ENCODE measurements at places on chromosomes 3 and 15.

- DNase-seq = no peak
These were observed 97.3 kb downstream of the SLCO3A1 start for GRCh38 chr15:91950631-91951329.

DNA sequence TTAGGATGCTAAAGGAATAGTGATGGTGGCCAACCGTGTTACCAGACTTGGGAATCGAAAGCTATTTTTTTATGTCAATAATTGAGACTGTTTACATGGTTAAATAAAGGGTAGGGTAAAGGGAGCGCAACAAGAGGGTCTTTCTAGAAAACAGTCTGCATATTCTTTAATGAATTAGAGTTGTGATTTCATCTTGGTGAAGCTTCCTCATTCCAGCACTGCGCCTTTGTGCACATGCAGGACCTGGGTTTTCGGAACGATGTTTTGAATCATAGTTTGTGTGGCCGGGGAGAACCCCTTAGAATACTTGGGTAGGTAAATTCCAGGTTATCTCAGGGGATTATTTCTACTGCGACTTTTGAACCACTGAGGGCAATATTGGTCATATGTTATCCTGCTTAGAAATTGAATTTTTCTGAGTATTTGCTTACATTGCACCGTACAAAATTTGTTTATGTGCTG is 1.3 kb downstream of the PIK3CA start:
- no peak for DNase-seq

DNA sequence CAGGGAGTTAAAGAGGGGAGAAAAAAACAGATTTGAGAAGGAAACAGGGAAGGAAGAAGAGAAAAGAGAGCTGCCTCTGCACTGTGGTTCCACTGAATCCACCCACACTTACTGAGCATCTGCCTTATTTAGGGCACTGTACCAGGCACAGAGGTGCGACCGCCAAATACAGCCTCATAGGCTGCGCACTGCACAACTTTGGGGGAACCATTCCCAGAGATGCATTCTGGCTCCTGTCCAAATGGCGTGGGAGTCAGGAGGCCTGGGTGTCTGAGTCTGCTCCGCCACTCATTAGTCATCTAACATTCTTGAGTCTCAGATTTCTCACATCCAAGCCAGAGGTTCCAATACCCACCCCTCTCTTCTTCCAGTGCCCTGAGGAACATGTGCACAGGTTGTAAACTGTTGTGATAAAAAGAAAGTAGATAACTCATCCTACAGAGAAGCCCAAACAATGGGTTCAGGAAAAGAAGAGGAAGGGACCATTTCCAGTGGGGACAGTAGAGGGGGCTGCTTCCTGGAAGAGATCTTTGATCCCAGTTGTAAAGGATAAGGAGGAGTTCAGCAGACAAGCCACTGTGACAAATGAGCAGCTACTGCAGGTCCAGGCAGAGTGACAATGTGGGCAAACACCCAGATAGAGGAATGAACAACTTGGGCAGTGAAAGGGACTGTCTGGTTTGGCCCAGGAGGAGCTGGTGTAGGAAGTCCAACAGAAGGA is 254.6 kb downstream of the UACA start:
- DNase-seq = no peak

- DNase-seq = no peak
These were observed 179.4 kb downstream of the VGLL4 start for GRCh38 chr3:11464356-11464755.

GRCh38 chr3:64765947-64766346 is 78.1 kb upstream of the ADAMTS9 start:
- no peak for DNase-seq

DNA sequence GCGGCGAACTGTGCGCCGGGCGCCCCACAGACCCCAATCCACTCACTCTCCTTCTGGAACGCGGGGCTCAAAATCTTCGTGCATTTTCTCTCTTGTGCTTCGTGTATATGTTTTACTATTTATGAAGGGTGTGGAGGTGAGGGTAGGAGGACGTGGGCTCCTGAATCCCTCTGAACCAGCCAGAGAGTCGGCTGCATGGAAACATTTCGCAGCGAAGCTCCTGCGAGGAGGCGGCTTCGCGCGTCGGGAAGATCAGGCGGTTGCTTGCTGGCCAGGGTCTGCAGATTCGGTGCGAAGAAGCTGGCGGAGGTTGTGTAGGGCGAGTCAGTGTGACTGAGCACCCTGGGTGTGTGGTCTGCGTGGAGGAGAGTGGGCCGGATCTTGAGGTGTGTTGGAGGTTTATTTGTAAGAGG is 1.1 kb downstream of the CNTN4 start:
- no peak for DNase-seq

GRCh38 chr15:99717161-99718009 is 15.9 kb downstream of the LYSMD4 start:
- no peak for DNase-seq

DNA sequence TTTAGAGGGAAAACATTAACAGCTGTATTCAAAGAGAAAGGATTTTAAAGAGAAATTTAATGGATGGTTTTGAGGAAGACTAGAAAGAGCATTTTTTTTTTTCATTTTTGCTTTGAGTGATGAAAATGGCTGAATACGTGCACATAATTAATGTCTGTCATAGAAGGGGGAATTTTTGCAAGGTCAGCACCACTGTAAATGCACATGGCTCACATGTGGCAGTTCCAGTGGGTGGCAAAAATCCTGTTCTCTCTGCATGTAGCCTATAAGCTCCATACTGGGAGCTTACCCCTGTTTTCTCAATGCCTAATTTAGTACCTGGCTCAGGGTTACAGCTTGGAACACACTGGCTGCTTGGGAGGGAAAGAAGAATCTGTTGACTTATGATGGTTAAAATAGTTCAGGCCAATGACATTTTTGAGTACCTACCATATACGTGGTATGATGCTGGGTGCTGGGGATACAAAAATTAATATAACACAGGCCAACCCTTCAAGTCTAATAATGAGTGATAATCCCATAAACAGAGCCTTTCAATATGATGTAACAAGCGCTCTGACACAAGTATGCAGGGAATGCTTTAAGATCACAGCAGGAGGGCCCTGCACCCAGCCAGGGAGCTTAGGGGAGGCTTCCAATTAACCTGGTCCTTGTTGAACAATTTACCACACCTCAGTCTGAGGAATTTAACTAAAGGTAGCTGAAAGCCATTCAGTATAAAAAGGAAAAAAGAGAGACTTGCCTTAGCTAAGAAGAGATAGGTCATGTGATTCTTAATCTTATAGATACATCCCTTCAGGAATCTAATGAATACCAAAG is 33.0 kb downstream of the HSPBAP1 start:
- DNase-seq = no peak

- no peak for DNase-seq
These were observed 107.6 kb downstream of the OXNAD1 start for GRCh38 chr3:16372362-16373292.

DNA sequence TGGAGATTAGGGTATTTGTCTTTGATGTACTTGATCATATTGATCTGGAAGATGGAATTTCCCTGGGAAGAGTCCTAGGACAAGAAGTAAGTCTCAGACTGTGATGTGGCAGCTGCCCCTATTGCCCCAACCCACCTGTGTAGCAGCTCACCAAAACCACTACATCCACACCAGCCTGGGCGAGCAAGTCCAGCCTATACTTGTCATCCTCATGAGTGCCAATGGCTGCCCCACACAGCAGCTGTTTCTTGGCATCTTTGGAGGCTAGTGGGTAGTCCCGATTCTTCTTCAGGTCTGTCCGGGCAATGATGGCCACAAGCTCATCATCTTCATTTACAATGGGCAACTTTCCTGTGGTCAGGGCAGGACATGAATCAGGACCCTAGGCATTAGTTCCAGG is 2.7 kb downstream of the IMPDH2 start:
- no peak for DNase-seq

- DNase-seq = no peak
These were observed 36.7 kb upstream of the VILL start for GRCh38 chr3:37953707-37954394.

DNA sequence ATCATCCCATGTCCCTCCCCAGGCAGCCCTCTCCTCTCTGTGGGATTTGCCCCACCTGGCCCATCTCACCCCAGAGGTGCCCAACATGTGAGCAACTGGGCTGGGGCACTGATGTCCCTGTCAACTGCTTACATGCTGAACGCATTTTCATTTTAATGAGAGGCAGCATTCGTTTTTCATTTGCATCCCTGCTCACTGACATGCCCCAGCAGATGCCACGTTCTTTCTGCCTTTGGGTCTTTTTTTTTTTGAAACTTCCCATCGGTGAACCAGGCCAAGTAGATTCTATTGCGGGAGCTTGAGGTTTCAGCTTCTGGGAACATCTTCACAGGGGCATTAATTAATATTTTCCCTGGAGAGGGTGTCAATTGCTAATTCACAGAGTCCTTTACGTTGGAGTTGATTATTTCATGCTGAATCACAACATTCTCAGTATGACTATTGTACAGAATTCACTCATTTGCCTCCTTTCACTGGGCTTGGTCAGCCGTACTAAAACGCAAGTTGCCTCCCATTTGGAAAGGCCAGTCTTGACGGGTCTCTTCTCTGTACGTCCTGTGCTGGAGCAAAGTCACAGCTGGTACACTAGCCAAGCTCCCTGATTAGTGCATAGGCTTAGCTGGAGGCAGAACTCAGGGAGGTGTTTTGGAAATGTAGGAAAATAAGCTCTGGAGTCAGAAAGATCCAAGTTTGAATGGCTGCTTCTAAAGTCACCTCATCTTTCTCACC is 69.8 kb downstream of the CHRNA7 start:
- no peak for DNase-seq

DNA sequence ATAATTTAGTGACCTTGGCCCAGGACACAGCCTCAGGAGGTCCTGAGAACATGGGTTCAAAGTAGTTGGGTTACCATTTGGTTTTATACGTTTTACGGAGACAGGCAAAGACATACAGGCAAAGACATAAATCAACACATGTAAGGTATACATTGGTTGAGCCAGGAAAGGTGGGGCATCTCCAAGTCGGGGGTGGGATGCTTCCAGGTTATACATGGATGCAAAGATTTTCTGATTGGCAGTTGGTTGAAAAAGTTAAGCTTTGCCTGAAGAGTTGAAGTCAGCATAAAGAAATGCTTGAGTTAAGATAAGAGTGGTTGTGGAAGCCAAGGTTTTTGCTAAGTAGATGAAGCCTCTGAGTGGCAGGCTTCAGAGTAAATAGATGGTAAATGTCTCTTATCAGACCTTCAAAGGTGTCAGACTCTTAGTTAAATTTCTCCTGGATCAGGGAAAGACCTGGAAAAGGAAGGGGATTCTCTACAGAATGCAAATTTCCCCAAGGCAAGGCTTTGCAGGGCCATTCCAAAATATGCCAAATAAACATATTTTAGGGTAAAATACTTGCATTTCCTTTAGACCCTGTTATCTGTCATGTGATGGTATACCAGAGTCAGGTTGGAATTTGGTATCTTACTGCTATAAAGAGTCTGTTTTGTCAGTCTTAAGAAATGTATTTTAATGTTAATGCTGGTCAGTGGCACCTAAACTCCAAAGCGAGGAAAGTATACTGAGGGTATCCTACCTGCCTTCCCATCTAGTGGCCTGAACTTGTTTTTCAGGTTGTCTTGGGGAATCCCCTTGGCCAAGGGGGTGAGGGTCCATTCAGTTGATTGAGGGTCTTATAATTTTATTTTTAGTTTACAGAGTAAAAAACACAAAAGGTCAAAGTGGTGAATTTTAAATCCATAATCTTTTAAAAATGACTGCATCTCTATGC is 8.2 kb upstream of the PDHB start:
- DNase-seq = no peak

DNA sequence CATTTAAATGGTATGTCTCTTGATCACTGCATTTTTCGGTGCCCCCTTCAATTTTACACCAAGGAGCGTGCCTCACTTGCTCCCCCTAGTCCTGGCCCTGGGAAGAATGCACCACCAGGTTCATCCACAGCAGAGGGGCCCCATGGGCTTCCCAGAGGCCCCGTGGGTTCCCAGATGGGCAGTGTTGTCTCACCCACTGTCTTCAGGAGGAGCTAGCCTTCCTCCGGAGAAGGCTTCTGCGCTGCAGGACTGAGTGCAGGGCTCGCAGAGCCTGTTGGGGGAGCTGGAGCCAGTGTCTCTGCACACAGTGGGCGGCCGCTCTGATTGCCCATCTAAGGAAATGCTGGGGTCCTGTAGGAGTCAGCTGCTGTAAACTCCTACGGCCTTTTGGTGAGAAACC is 45.9 kb downstream of the POLR2M start:
- DNase-seq = no peak

DNA sequence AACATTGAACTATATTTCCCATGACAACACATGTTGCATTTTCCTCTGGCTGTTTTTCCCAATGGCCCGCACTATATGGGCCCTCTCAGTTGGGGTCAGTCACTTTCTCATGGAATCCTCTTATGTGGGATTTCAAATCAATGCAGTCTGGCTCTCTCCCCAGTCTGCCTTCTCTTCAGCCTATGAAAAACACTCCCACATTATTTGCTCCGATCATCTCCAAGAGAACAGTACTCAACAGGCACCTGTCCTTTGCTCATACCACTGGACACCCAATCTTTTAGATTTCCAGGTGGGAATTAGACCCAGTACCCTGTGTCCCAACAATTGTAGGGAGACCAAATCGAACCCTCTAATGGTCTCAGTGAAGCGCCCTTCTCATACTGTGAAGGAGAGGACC is 251.3 kb downstream of the THSD4 start:
- no peak for DNase-seq

DNA sequence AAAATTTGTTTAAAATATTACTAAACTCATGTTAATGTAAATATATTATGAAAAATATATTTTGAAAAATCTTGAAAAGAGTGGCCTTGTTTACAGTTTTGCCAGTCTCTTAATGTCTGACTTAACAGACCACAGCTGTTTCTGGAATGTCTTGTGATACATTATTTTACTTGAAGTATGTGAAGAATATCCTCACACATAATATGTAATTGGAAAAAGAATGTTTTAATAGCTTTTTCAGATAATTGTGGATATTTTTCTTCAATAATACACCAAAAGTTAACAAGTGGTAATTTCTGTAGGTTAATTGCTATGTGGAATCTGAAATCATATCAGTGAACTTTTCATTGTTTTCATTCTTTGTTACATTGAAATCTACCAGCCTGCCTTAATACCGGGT is 101.3 kb downstream of the UBE2E2 start:
- no peak for DNase-seq

GRCh38 chr3:76410762-76411281 is 625.5 kb upstream of the ZNF717 start:
- no peak for DNase-seq

DNA sequence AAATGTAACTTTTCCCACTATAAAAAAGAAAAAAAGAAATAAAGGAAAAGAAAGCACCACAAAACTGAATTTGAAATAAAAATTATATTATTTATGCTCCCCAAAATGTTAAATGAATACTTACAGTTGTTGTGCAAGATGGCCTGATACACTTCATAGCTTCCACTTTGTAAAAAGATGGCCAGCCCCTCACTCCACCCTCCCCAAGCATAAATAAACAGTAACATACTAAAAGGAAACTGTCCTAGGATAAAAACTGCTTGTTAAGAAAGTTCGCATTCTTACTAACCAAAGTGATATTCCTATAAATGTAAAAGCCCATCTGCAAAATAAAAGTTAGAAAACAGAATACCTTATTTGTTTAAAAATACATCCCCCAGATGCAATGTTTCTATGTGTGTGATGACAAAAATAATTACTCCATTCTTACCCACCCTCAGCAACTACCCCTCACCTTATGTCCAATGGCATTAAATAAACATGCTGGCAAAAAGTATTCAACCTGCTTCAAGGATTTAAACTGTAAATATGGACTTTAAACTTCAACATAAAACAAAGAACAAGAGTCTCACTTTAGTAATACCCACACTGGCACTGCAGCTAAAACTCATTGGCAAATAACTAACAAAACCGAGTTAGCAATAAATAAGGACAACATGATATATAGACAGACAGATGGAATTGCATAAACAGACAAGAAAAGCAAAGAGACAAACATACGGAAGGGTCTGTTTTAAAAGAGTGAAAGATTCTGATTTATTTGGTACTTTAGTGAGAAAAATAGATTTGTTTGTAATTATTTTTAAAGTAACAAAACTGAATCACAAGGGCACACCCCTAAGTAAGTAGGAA is 47.7 kb downstream of the ZBTB20 start:
- no peak for DNase-seq
